Upper lobe of left lung (tissue), 6 donors: ENCODE measurements at places on chromosomes 2 and 18. TPM values are rescaled to one million over a fixed set of nuclear protein-coding genes. Genes with fewer than 3 reads are reported as not detected.
A peak's percentile ranks its signal among the peaks of the same experiment; 100 is the strongest.

TDRD15 gene
- not detected for total RNA-seq

TMEM169 gene
- total RNA-seq: 0.69 TPM

BCL11A gene
- total RNA-seq: 3.1 TPM

OBSL1 gene
- 303 TPM for total RNA-seq

NEU4 gene
- 2.9 TPM for total RNA-seq

ID2 gene
- 121 TPM for total RNA-seq

DES gene
- 73.9 TPM for total RNA-seq

ANAPC1 gene
- 26.8 TPM for total RNA-seq

TRIM54 gene
- total RNA-seq: not detected

GRCh38 chr2:100194951-100195350, 52.6 kb upstream of the AFF3 start:
- peak overlapping the region; percentile 74 for H3K27ac ChIP-seq
- no peak for DNase-seq
- no peaks in the 10 kb centered on the region for H3K27me3 ChIP-seq
- no peak overlapping the region for H3K4me3 ChIP-seq
- peaks cover 72% of the 10 kb centered on the region for H3K4me1 ChIP-seq

GRCh38 chr2:162308747-162309503, 9.6 kb downstream of the IFIH1 start:
- no peaks in the 10 kb centered on the region for H3K27me3 ChIP-seq
- H3K4me3 ChIP-seq: no peak overlapping the region
- H3K4me1 ChIP-seq: no peaks in the 10 kb centered on the region
- no peaks in the 10 kb centered on the region for H3K36me3 ChIP-seq

- DNase-seq: no peak
- no peaks in the 10 kb centered on the region for H3K27me3 ChIP-seq
- no peak overlapping the region for H3K27ac ChIP-seq
- no peaks in the 10 kb centered on the region for H3K36me3 ChIP-seq
- H3K4me1 ChIP-seq: no peaks in the 10 kb centered on the region
Measured at GRCh38 chr2:214185546-214185945, 225.3 kb upstream of the VWC2L start.

DNA sequence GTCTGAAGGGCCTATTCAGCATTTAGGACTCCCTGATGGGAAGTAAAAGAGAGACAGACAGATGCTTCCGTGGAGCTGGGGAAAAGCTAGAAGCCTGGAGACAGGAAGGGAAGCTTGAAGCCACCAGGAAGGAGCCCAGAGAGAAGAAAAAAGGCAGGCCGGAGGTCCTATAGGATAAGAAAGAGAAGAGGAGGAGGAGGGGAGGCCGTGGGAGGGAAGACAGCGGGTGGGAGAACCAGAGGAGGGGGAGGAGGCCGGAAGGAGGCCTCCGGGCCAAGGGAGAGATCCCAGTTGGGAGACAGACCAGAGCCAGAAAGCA, 107.1 kb upstream of the PKDCC start:
- H3K4me1 ChIP-seq: no peaks in the 10 kb centered on the region
- no peaks in the 10 kb centered on the region for H3K36me3 ChIP-seq
- H3K4me3 ChIP-seq: no peak overlapping the region

DNA sequence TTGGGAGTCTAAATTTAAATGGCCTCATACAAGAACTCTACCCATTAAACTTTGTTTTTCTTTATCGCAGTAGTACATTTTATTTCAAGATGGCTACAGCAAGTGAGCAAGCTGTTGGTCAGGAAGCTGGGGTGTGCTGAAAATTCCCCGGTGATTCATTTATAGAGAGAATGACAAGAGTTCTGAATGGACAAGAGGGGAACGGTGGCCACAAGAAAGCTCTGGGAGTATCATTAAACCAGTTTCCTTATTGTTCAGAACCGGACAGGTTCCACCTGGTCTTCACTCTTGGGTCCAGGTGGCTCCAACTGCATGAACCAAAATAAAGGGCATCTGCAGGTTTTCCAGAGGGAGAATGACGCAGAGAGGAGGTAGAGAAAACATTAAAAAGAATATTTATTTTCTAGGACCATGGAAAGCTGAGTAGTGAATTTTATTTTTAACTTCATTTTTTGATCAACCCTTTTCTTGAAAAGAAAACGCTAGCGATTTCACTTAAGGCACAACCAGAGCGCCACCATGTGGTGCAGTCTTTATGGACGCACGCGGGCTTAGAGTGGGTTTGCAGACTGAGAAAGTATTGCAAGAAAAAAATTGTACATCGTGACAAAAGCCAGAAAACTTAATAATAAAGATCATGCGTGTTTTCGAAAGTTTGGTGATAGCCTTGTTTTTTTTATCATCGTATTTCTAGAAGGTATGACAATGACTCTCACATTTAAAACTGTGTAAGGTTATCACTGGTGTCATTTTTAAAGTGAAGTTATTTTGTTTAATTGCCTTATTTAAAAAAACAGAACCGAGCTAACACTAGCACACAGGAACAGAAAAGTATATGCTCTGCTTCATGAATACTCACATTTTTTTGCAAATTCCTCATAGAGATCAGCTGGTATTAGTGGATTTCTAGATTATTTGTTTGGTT, 97.9 kb upstream of the NOL4 start:
- no peaks in the 10 kb centered on the region for H3K4me1 ChIP-seq
- H3K4me3 ChIP-seq: no peak overlapping the region
- no peaks in the 10 kb centered on the region for H3K36me3 ChIP-seq
- no peak overlapping the region for H3K27ac ChIP-seq

DNA sequence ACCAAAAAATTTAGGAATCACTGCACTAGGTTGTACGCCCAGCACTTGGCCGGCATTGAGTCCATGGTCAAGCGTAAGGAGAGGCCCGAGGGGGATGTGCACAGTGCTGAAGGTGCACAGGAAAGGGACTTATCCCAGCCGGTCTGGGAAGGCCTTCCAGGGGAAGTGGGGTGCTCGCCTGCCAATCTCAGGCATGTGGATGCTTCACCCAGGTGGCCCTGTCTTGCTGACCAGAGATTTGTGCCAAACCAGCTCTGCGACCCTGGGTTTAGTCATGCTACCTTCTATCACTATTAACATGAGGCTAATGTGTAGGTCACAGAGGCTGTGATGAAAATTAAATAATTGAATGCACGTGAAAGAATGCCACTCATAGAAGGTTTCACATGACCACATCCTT, 1.7 kb upstream of the ITM2C start:
- no peak overlapping the region for H3K27ac ChIP-seq
- DNase-seq: no peak
- H3K4me3 ChIP-seq: no peak overlapping the region
- peaks cover 17% of the 10 kb centered on the region for H3K4me1 ChIP-seq
- no peaks in the 10 kb centered on the region for H3K36me3 ChIP-seq
- H3K27me3 ChIP-seq: peaks cover 11% of the 10 kb centered on the region

GRCh38 chr2:55155206-55155605, 76.9 kb downstream of the CLHC1 start:
- no peaks in the 10 kb centered on the region for H3K36me3 ChIP-seq
- H3K27ac ChIP-seq: no peak overlapping the region
- no peak overlapping the region for H3K4me3 ChIP-seq
- H3K4me1 ChIP-seq: peaks cover 62% of the 10 kb centered on the region

GRCh38 chr2:128734521-128735295, 416.0 kb upstream of the HS6ST1 start:
- no peak overlapping the region for H3K27ac ChIP-seq
- H3K4me3 ChIP-seq: no peak overlapping the region
- peaks cover 38% of the 10 kb centered on the region for H3K4me1 ChIP-seq
- peak; percentile 63 for DNase-seq
- no peaks in the 10 kb centered on the region for H3K27me3 ChIP-seq
- H3K36me3 ChIP-seq: no peaks in the 10 kb centered on the region

GRCh38 chr2:132550946-132551345, 119.1 kb downstream of the LYPD1 start:
- no peak overlapping the region for H3K4me3 ChIP-seq
- no peak overlapping the region for H3K27ac ChIP-seq
- H3K4me1 ChIP-seq: no peaks in the 10 kb centered on the region
- H3K36me3 ChIP-seq: no peaks in the 10 kb centered on the region

- H3K4me1 ChIP-seq: no peaks in the 10 kb centered on the region
- no peaks in the 10 kb centered on the region for H3K36me3 ChIP-seq
- no peak overlapping the region for H3K27ac ChIP-seq
- no peaks in the 10 kb centered on the region for H3K27me3 ChIP-seq
Measured at GRCh38 chr2:51990684-51991083, 958.8 kb upstream of the NRXN1 start.

- no peaks in the 10 kb centered on the region for H3K4me1 ChIP-seq
- H3K27me3 ChIP-seq: no peaks in the 10 kb centered on the region
- H3K36me3 ChIP-seq: no peaks in the 10 kb centered on the region
- H3K27ac ChIP-seq: no peak overlapping the region
- no peak for DNase-seq
Measured at GRCh38 chr2:136351684-136352083, 233.7 kb upstream of the CXCR4 start.

DNA sequence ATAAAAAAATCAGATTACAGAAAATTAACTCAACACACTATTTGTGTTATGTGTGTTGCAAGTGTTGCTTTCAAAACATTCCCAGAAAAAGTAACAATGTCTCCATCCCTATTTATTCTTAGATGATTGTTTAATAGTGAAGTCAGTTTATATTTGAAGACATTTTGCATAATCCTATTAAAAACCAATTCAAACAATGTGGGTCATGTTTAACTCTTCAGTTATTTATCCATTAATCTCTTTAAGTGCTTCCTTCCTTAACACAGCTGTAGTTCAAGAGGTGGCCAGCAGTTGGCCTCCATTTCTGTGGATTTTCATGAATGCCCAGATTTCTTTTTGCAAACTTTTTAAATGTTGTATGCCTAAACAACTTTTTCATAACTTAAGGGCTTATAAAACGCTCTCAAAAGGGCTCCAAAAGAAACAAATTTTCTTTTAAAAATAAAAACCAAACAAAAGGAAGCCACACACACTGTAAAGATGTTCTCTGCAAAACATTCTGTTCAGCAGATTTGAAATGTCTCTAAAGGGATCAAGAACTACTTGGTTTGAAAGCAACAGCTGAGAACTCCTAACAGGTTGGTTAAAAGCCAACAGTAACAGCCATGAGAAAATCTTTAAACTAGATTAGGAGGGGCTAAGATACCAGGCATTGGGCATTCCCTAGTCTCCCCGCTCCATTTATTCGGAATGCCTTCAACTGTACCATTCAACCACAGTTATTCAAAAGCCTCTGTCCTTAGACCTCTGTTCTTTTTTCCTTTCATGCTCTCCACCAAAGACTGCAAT, 71.5 kb downstream of the THADA start:
- H3K4me3 ChIP-seq: no peak overlapping the region
- H3K4me1 ChIP-seq: peaks cover 18% of the 10 kb centered on the region
- H3K27me3 ChIP-seq: no peaks in the 10 kb centered on the region
- H3K36me3 ChIP-seq: no peaks in the 10 kb centered on the region
- peak overlapping the region; percentile 32 for H3K27ac ChIP-seq
- DNase-seq: no peak

- H3K36me3 ChIP-seq: no peaks in the 10 kb centered on the region
- no peak overlapping the region for H3K4me3 ChIP-seq
- no peak for DNase-seq
- H3K27me3 ChIP-seq: no peaks in the 10 kb centered on the region
Measured at GRCh38 chr2:225637259-225637658, 237.7 kb downstream of the NYAP2 start.

GRCh38 chr2:40127890-40128557, 323.9 kb downstream of the SLC8A1 start:
- no peaks in the 10 kb centered on the region for H3K4me1 ChIP-seq
- no peak overlapping the region for H3K27ac ChIP-seq
- no peak for DNase-seq
- no peaks in the 10 kb centered on the region for H3K36me3 ChIP-seq
- H3K4me3 ChIP-seq: no peak overlapping the region
- no peaks in the 10 kb centered on the region for H3K27me3 ChIP-seq

GRCh38 chr18:58402247-58402646, 226.6 kb downstream of the ALPK2 start:
- H3K36me3 ChIP-seq: peaks cover 2% of the 10 kb centered on the region
- no peak overlapping the region for H3K27ac ChIP-seq
- DNase-seq: no peak

GRCh38 chr18:10197097-10197496, 257.3 kb upstream of the APCDD1 start:
- no peaks in the 10 kb centered on the region for H3K36me3 ChIP-seq
- DNase-seq: peak; percentile 66
- no peaks in the 10 kb centered on the region for H3K27me3 ChIP-seq
- H3K4me1 ChIP-seq: peaks cover 9% of the 10 kb centered on the region

GRCh38 chr2:223578846-223579245, 23.3 kb downstream of the SCG2 start:
- H3K36me3 ChIP-seq: no peaks in the 10 kb centered on the region
- H3K27me3 ChIP-seq: no peaks in the 10 kb centered on the region
- H3K4me1 ChIP-seq: no peaks in the 10 kb centered on the region
- DNase-seq: no peak

DNA sequence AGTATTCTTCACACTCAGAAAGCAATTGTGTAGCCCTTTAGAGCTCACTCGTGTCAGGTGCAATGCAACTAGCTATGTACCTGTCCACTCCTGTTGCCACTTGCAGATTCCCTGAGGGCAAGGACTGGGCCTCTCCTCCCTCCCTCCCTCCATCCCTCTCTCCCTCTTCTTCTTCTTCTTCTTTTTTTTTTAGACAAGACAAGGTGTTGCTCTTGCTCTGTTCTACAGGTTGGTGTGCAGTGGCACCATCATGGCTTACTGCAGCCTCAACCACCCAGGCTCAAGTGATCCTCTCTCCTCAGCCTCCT, 119.7 kb downstream of the ACKR3 start:
- H3K4me3 ChIP-seq: no peak overlapping the region
- no peaks in the 10 kb centered on the region for H3K4me1 ChIP-seq
- H3K27ac ChIP-seq: no peak overlapping the region
- H3K36me3 ChIP-seq: no peaks in the 10 kb centered on the region

DNA sequence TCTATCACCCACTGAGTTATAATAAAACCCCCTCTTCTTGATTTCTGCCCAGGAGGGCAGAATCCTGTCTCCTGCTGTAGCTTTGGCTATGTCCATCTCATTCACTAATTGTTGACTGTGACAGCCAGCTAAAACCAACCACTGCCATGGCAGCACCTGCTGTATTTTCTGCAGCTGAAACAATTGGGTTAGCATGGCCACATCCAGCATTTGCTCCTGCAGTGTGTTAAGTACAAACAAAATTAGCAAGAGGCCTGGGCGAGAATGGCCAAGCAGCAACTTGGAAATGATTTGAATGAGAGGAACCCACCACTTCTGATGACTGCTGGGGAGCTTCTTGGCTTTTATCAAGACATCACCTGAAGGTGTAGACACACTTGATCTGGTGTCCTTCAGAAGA, 89.4 kb upstream of the LRRTM1 start:
- no peaks in the 10 kb centered on the region for H3K27me3 ChIP-seq
- H3K27ac ChIP-seq: no peak overlapping the region
- no peaks in the 10 kb centered on the region for H3K36me3 ChIP-seq
- no peak overlapping the region for H3K4me3 ChIP-seq
- no peak for DNase-seq
